ENCODE measurements at places on chromosomes 4 and X.

DNA sequence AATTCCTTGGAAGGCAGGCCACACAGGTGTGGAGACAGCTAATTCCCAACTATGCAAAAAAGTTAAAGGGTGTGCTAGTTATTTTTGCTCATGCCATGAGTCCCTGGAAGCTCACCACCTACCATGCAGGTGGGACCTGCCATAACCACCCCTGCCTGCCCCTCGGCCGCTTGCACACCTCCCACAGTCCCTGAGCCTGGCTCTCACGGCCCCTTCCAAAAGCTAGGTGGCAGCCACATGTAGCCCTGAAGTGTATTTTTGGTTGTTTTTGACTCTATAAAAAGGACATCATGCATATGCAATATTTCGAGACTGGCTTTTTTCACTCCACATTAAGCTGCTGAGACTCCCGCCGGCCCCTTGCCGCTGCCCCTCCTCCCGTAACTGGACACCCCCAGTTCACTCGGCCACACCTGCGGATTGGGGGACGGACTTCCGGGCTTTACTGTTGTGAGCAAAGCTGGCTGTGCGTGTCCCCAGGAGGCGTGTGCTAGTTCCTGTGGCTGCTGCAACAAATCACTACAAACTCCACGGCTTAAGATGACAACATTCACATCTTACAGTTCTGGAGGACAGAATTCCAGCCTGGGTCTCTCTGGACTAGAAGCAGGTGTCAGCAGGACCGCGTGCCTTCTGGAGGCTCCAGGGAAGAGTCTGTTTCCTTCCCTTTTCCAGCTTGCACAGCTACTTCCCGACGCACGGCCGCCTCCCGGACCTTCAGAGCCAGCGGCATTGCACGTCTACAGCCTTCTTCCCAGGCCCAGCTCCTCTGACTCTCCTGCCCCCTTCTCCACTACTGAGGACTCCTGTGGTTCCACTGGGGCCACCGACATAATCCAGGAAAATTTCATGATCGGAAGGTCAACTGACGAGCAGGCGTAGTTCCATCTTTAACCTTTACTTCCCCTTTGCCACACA lies 24.8 kb downstream of the ZFYVE28 start:
- DNase-seq, result no peak

GRCh38 chr4:173436771-173437265 lies 37.9 kb upstream of the SCRG1 start:
- no peak for DNase-seq

DNA sequence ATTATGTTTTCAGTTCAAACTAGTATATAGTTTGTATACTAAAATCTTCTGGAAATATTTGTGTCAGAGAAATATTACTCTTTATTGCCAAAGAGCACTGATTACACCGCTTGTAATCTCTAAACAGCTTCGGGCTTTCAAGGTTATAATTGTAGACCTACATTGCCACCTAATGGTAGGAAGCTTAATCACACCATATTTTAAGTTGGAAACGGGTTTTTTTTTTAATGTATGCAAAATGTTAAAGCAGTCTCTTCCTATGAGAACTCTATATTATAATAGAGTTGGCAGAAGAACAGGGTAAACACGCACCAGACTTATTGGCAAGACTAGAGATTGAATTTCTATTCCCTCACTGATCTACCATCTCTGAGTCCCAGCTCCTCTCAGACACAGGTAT lies 19.5 kb upstream of the NFXL1 start:
- DNase-seq, result peak; percentile 67

- DNase-seq, result no peak
Measured at GRCh38 chr4:139241784-139242151, 38.3 kb downstream of the MGARP start.

- DNase-seq, result no peak
Measured at GRCh38 chrX:6852121-6852520, 295.4 kb upstream of the STS start.

GRCh38 chrX:68874076-68874475 lies 45.3 kb downstream of the EFNB1 start:
- DNase-seq, result no peak

- DNase-seq, result no peak
Measured at GRCh38 chr4:17065821-17066220, 167.4 kb upstream of the LDB2 start.

GRCh38 chrX:99719140-99719539 lies 690.9 kb downstream of the PCDH19 start:
- no peak for DNase-seq

DNA sequence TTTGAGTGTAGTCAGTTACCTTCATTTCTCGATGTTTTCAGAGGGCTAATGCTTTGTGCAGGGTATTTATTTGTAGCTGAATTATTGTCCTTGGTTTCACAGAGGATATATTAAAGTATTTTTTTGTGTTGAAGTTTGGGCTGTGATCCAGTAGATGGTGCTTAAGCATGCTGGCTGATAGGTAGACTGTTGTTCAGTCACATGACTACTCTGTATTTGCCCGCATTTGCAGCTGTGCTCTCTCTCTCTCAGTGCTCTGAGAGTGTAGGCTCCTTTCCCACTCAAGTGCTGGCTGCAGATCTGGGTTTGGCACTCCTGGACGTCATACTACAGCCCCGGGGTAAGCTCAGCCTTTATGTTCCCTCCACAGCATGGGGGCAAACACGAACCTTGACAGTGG lies 21.7 kb downstream of the RAB40AL start:
- no peak for DNase-seq

All from hematopoietic multipotent progenitor cell (in vitro differentiated cells).